ENCODE measurements at places on chromosomes 5 and 9.

GRCh38 chr9:10855847-10856246, 243.0 kb upstream of the PTPRD start:
- no peak for DNase-seq

- no peak for DNase-seq
Measured at GRCh38 chr5:180548563-180548962, 42.7 kb downstream of the SCGB3A1 start.

- no peak for DNase-seq
Measured at GRCh38 chr5:128009403-128009802, 74.2 kb upstream of the SLC12A2 start.

DNA sequence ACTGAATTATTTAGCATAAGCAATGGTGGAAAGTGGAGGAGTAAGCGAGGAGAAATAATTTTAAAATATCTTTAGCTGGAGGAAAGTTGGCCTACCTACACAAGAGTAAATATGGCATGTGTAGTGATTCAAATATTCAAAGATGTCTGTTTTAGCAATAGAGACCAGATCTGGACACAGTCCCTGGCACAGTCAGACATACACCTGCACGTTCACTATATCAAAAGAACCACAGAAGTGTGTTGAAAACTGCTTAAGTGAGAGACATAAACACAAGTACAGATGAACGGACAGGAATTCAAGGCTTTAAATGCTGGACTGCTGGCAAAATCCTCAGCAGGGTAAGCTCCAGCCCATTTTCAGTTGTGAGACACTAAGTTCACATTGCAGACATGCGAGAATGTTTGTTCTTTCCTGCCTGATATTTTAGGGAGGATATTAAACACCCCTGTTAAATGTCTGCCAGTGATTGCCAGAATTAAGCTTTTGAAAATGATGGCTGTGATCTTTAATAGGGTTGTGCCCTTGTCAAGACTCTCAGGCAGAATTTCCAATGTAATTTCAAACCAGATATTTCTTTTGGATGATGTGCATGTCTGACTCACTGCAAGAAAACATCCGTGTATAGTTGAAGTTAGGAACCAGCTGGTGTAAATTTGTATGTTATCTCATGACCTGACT, 810.6 kb downstream of the TLE4 start:
- no peak for DNase-seq
